ENCODE measurements at places on chromosomes 1 and 21.

GRCh38 chr21:34707876-34708325 lies 39.1 kb downstream of the CLIC6 start:
- DNase-seq, result no peak

DNA sequence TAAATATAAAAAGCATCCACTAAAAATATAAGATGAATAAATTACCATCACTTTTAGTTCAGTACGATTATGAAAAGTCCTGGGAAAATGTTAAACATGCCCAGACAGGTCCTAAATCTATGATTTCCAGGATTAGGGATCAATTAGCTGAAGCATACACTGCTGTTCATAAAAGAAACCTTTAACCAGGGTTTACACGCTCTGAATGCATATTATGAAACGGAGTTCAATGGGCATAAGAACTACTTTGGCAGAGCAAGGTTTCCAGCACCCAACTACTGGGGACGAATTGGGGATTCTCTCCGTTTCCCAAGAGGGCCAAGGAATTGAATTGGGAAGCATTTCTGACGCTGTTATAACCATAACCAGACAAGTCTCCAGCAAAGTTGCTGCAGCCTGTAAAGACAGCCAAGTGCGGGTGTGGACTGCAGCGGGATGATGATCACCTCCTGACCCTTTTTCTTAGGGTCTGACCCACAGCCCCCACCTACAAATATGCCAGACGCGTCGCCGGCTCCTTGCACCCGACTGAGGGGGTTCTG lies 1.6 kb downstream of the SLC30A1 start:
- no peak for DNase-seq

DNA sequence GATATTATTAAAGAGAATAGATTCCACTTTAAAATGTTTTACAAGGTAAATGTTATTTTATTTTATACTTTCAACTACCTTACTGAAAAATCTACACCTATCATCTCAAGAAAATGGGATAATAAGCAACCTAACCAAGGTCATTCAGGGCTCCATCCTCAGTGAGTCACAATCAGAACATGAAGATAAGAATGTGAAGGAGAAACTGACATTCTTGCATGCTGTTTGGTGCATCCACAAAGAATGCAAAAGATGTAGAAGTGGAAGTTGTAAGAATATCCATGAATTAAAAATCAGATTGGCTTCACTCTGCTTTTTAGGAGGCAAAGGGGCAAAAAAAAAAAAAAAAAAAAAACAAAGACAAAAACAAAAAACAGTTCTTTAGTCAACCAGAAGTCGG lies 6.5 kb downstream of the WARS2 start:
- peak; percentile 77 for DNase-seq

- no peak for DNase-seq
Measured at GRCh38 chr1:167057241-167057688, 32.9 kb downstream of the GPA33 start.

Data from fibroblast of skin of scalp (primary cell).